ENCODE measurements at places on chromosomes 4 and X.

- no peak for DNase-seq
Measured at GRCh38 chr4:45294464-45294863, 568.1 kb upstream of the GNPDA2 start.

DNA sequence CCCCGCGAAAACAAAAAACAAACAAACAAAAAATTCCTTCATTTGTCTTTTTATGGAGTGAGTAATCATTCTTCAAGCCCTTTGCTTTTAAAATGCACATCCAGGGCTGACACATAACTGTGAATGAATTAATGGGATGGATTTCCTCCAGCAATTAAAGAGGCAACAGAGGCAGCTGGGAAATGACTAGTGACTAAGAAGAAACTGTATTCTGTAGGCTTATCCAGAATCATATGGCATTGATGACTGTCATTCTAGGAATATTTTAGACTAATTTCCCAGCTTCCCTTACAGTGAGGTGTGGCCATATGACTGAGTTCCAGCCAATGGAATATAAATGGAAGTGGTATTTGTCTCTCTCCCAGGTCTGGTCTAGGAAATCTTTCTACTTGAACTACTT lies 46.8 kb upstream of the PDE5A start:
- no peak for DNase-seq

- DNase-seq: no peak
Measured at GRCh38 chrX:51867626-51868025, 25.8 kb upstream of the MAGED1 start.

GRCh38 chr4:2647403-2648158 lies 108.6 kb downstream of the TNIP2 start:
- no peak for DNase-seq

GRCh38 chrX:119870626-119871131 lies 854 bp downstream of the RNF113A start:
- DNase-seq: no peak

DNA sequence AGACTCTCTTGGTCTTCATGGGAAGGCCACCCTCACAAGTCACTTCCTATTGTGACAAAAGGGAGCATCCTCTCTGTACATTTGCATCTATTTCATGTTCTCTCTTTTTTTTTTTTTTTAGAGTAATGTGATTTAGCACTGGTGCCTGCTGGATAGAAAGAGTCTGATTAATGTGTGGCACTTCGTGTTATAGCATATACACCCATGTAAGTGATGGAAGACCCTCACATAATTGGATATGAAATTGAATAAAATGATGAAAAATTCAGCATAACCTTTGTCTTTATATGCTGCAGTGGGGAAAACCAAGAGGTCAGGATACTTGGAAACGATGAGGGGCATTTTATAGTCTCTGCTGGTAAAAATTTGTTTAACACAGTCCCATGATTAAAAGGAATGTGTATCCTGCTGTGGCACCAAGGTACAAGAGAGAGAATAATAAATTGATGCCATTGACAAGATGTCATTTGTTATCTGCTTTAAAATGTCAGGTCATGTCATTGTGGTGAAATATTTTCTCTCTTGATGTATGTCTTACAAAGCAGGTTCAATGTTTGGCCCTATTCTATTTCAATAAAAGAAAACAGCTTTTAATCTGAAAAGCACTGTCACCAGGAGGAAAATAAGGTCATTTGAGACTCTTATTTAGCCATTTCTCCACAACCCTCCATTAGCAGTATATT lies 1115.4 kb downstream of the STPG2 start:
- no peak for DNase-seq

DNA sequence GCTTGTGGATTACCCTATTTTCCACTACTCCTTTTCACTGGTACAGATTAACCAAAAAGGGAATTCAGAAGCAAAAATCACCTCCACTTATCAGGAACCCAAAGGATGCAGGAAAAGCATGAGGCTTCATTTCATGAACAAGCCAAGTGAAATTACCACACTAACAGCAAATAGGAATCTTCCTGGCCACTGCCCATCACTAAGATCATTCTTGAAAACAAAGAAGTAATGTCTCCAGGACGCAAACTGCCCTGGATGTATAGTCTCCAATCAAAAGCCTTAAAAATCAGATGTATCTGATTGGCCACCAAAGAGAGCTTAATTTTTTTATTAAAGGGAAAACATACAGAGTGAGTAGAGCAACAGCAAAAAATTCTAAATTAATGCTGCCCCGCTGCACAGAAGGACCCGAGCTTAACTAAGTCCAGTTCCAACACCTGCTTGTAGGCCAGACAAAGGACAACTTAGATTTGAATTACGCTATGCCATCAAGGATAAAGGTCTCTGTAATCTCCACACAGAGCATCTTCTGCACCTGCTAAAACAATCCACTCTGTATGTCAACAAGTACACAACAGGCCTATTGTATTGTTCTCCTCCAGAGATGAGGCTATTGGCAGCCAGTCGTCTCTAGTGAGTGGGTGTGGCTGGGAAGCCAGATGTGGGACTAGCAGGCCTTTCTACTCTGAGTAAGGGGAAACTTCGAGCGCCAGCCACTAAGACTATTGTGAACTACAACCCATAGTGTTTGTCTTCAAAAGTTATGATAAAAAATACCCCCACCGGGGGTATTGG lies 12.4 kb downstream of the ZDHHC9 start:
- no peak for DNase-seq

DNA sequence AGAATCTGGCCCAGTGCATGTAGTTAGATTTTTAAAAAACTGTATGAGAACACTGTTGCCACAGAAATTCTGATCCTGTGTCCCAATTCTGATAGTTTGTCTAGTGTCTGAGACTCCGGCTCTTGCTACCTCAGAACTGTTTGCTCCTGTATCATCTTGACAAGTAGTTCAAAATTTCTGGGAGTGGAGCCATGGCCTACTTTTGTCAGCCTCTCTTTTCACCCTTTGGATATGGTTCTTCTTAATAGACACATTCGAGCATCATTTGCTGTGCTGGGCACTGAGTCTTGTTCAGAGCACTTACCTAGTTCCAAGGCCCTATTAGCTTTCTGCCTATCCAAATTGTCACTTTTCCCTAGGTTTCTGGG lies 46.9 kb downstream of the ATP10D start:
- no peak for DNase-seq

DNA sequence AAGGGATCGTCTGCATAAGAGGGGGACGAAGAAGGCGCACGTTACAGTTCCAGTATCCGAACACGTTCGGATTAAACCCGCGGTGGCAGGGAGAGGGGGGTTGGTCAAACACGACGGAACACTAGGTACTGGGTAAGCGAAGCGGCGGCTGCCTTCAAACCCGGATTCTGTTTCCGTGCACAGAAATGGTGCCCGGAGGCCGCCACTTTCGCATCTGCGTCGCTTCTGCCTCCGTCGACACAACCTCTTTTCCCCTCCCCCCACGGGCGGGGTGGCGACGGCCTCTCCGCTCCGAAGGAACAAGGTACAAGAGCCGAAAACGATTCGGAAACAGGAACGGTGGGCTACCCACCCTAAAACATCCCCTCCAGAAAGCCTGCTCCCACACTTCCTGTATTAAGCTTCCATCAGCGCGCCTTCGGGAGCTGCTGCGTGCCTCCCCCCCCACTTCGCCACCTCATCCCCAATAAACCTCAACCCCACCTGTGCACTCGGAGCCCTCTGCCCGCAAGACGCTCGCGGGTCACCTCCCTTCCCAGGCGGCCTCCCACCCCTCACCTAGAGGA lies 667 bp downstream of the G3BP2 start:
- peak; percentile 65 for DNase-seq

GRCh38 chr4:151931563-151931962 lies 170.8 kb upstream of the GATB start:
- DNase-seq: no peak

DNA sequence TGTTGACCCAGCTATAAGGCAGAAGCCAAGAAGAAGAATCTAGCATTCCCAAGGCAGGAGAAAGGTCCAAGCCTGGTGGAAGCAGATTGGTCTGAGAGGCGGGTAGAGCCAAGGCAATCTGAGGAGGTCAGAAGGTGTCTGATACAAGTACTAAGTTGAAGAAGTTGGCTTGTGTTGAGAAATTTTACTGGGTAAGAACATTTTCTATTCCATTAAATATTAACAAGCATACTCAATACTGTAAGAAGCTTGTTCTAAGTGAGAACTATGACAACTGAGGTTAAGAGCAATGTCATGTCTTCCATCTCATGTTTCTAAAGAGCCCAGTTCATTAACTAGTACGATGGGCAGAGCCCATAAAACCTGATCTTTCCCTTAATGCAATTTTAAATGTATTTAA lies 75.0 kb downstream of the FAM13A start:
- no peak for DNase-seq

DNA sequence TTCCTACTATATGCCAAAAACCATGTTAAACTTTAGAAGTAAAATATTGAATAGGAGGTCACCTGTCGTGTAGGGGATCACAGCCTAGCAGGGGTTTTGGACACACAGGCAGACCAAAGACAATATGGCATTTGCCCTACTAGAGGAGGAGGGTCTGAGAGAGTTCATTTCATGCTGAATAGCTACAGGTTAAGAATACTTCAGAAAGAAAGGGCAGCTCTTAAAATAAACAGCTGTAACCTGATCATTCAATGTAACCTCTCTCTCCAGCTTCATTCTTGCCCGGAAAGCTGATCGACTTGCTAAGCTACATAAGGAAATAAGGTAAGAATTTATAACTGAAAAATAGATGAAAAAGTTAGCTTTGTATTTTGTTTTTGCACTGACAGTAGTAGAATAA lies 79.9 kb downstream of the MAOA start:
- DNase-seq: no peak

GRCh38 chr4:56184214-56184613 lies 203.1 kb downstream of the AASDH start:
- DNase-seq: no peak

GRCh38 chr4:80307774-80308465 lies 27.6 kb upstream of the CFAP299 start:
- no peak for DNase-seq

DNA sequence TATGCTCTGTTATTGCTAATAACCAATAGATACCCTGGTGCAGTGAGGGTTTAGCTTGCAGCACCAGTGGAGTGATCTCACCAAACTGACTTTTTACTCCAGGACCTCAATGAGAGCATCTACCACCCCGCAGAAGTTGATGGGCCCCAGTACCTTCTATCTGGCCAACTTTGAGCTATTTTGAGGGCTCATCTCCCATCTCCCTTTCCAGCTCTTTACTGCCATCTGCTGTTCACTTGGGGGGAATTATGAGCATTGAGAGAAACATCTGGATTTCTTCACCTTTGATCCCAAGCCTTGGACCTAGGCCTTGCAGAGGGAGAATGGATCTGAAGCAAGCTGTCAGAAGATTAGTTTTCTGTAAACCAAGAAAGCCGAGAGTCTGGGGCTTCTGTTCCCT lies 143.6 kb downstream of the TMEM164 start:
- DNase-seq: peak; percentile 45

- DNase-seq: peak; percentile 19
Measured at GRCh38 chr4:81724925-81725329, 253.2 kb upstream of the RASGEF1B start.

GRCh38 chrX:130543603-130544325 lies 142.0 kb downstream of the RBMX2 start:
- no peak for DNase-seq

GRCh38 chr4:44801384-44801783 lies 75.0 kb upstream of the GNPDA2 start:
- no peak for DNase-seq

DNA sequence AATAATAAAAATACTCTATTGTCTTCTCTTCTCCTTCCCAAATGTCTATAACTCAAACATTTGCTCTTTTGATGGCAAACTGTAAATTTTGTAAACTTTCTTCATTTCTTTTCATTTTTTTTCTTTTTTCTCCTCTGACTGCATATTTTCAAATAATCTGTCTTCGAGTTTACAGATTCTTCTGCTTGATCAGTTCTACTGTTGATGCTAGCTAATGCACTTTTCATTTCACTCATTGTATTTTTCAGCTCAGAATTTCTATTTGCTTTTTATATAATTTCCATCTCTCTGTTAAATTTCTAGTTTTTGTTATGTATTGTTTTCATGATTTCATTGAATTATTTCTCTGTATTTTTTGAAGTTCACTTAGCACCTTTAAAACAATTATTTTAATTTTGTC lies 646.8 kb upstream of the INTU start:
- DNase-seq: no peak

DNA sequence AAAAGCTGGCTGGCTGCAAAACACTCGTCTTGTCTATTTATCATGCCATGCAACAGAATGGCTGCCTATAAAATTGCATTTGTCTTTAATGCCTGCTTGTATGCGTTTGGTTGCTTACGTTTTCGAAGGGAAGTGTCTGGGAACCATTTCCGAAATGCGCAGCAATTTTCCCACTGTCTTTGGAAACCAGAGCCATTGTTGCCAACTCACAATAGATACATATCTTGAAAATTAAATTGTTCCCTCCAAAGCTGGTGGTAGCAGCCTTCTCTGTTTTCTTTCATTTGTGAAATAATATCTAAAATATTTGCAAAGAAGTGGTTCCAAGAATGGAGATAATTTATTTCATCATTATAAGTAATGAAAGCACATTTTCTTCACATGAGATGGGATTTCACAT lies 53.4 kb downstream of the MAMLD1 start:
- DNase-seq: no peak

DNA sequence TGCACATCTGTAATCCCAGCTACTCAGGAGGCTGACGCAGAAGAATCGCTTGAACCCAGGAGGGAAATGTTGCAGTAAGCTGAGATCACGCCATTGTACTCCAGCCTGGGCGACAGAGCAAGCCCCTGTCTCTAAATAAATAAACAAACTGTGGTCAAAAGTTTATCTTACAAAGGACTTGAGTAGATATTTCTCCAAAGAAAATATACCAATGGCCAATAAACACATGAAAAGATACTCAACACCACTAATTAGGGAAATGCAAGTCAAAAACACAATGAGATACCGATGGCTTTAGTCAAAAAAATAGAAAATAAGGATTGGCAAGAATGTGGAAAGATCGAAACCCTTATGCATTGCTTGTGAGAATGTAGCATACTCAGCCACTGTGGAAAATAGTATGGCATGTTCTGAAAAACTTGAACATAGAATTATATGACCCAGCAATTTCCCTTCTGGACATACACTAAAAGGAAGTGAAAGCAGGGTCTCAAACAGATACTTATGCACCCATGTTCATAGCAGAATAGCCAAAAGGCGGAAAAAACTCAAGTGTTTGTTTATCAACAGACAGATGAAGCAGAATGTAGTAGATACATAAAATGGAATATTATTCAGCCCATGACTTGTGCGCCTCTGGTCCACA lies 2.0 kb upstream of the CFAP97 start:
- no peak for DNase-seq

- DNase-seq: no peak
Measured at GRCh38 chr4:54547299-54548097, 110.3 kb upstream of the KIT start.

GRCh38 chrX:20514358-20514757 lies 247.6 kb upstream of the RPS6KA3 start:
- no peak for DNase-seq

DNA sequence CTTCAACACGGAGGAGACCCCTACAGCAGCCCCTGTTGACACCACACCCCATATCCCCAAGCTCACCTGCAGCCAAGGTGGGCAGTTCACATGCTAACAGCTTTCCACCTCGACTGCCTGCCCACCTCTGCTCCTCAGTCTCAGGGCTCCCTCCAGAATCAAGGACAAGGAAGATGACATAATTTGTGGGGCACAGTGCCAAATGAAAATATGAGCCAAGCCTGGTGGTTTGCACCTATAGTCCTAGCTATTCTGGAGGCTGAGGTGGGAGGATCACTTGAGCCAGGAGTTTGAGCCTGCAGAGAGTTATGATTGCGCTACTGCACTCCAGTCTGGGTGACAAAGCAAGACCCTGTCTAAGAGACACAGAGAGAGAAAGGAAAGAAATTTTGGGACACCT lies 516.3 kb downstream of the BCOR start:
- DNase-seq: no peak

All from GM10248 (cell line).